CD4-positive, CD25-positive, alpha-beta regulatory T cell (primary cell): ENCODE measurements at places on chromosomes 4 and X.

DNA sequence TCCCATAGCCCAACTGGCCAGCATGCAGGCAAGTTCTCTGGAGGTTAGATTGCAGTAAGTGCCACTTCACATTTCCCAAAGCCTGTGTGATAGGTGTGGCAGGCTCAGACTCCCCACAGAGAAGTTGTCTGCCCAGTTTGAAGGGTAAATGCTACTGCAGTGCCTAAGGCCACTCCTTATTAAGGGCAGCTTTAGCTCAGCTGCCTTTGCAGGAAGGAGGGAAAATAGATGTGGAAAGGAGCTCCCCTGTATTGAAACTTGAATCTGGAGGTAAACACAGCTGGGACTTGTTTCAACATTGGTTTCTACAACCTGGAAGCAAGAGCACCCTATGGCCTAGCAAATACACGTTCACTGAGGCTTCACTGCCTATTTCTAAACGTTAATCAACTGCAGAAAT, 22.4 kb downstream of the NEXMIF start:
- no peak for DNase-seq

DNA sequence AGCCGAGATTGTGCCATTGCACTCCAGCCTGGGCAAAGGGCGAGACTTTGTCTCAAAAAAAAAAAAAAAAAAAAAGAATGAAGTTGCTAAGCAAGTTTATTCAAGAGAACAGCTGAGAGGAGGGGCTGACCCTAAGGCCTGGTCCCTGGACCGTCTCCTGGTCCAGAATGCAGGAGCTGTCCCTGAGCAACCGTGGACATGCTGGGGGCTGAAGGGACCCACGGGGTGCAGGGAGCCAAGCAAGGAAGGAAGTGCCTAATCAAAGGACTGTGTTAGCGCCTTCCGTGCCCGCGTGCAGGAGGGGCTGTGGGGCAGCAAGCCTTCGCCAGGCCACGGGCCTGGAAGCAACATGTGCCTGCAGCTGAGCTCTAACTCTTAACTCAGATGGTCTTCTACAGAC, 39.1 kb upstream of the CDKN2AIP start:
- no peak for DNase-seq

DNA sequence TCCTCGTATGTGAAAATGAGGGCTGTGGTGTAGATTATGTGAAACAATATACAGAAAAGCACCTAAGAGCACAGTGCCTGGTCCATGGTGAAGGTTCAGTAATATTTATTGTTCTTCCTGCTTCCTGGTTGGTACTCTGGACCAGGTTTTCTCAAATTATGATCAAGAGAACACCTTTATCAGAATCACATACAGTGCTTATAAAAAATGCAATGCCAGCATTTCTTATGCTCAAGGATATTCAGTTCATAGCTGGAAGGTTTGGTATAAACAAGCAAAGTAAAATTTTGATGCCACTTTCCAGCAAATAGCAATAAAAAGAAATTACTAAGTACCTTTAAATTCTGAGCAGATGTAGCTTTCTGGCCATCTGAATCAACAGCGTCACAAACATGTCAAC, 1412.4 kb downstream of the RPA4 start:
- no peak for DNase-seq

DNA sequence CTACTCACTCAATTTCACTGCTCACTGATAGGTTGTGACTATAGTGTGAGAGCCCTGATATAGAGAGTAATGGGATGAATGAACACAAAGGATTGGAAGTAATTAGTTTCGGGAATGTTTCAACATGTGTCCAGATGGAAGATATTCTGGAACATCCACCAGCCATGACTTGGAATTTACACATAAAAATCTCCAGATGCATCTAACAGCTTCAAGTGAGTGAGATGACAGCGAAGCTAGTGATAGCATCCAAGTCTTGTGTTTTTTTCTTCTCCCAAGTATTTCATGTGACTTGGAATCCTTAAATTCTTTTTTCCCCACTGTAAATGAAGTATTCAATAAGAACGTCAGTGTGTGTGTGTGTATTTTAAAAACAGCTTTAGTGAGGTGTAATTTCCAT, 82.1 kb downstream of the CLDN34 start:
- DNase-seq, result no peak

DNA sequence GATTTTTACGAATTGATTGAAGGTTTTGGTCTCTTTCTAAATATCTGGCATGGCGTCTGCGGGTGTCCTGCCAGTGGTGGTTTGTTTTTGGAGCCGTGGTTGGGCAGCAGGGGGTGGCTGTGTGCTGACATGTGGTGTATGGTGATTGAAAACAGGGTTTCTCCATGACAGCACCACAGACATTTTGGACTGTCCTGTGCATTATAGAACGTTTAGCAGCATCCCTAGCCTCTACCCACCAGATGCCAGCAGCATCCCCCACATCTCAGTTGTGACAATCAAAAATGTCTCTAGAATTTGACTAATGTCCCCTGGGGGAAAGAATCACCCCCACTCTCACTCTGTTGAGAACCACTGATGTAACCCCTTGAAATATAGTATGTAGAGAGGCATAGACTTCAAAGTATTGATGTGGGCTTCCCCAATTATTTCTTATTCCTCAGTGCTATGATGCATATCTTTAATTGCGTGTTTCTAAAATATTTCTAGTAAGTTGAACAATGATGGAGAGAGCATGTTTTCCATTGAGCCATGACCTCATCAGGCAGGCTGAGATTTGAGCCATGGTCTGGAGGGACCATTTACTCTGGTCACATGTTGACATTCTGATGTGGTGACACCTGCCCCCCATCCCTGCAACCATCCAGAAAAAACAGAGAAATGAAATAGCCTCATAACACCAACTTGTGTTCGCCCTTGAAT, 77.4 kb upstream of the MID1 start:
- no peak for DNase-seq

- no peak for DNase-seq
Observed at GRCh38 chr4:152382057-152382785, 153.7 kb downstream of the FBXW7 start.
